ENCODE measurements at places on chromosomes 3 and 15.
A peak's percentile ranks its signal among the peaks of the same experiment; 100 is the strongest.

DNA sequence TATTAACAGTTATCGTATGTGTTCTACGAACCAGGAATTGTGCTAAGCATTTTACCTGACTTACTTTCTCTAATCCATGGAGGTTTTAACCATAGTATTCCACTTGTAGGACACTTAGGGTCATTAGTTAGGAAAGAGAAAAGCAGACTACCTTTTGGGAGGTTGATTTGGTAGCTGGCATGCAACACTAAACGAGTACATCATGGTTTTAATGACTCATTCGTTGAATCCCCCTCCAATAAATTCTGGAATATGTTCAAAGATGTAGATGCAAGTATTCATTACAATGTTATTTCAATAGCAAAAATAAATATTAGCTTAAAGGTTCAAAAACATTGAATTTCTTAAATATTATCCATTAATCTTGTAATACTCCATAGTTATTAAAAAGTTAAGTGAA lies 162.5 kb downstream of the FMN1 start:
- no peak for DNase-seq

DNA sequence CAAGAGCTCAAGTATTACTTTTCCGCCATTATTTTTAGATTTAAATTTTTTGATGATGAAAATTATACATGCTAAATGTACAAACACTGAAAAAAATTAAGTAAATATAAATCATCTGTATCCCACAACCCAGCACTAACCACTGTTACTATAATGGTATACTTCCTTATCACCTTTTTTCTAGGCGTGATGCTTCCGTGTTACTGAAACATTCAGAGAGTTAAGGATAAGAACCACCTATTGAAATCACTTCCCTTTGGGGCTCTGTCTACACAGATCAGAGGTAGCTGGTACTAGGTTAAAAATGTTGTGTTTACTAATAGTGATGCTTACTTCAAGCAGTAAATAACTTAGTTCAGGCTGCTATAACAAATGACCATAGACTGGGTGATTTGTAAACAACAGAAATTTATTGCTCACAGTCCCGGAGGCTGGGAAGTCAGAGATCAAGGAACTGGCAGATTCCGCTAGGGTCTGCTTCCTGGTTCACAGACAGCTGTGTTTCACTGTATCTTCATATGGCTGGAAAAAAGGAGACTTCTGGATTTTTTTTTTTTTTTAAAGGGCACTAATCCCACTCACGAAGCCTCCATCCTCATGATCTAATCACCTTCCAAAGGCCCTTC lies 6.4 kb downstream of the SNX4 start:
- no peak for DNase-seq

DNA sequence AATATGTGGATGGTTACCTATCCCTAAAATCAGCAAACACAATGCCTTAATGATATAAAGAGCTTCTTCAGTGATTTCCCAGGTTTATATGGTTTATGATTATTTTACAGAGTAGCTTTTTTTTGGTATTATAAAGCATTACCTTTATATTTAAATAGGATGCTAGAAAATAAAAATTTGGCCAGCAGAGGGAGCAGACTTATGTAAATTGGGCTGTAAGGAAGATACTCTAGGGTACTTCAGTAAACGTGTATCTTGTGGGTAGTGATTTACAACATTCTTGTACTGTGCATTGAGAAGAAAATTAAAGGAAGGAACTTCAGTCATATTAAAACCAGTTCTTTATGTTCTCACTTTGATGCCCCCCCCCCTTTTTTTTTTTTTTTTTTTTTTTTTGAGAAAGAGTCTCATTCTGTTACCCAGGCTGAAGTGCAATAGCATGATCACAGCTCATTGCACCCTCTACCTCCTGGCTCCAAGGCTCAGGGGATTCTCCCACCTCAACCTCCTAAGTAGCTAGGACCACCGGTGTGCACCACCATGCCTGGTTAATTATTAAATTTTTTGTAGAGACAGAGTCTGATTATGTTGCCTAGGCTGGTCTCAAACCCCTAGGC lies 167.9 kb downstream of the BBX start:
- DNase-seq: peak; percentile 47

DNA sequence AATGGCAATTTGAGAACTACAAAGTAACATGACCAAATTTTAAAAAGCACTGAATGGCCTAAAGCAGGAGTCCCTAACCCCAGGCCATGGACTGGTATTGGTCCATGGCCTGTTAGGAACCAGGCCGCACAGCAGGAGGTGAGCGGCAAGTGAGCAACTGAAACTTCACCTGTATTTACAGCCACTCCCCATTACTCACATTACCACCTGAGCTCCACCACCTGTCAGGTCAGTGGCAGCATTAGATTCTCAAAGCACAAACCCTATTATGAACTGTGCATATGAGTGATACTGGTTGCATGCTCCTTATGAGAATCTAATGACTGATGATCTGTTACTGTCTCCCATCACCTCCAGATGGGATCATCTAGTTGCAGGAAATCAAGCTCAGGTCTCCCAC lies 48.8 kb downstream of the SENP7 start:
- no peak for DNase-seq

GRCh38 chr3:12267376-12268030 lies 21.4 kb upstream of the PPARG start:
- no peak for DNase-seq

- no peak for DNase-seq
These were observed 39.0 kb downstream of the CYP11A1 start for GRCh38 chr15:74328331-74329056.

DNA sequence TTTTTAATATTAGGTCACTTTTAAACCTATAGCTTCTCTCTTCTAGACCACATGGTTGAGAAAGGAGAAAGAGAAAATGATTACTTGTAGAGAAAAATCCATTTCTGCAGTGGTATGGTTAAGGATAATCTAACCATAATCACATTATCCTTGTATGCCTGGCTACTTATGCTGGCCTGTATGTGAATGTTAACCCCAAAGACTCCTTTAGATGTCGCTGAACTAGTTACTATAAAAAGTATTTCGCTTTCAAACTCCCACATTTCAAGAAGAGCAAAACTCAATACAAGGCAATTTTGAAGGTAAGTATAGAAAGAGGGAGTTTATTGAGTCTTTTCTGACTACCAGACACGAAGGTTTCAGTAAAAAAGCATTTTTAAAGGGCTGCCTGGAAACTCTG lies 2.2 kb downstream of the KCTD6 start:
- DNase-seq: peak; percentile 28

DNA sequence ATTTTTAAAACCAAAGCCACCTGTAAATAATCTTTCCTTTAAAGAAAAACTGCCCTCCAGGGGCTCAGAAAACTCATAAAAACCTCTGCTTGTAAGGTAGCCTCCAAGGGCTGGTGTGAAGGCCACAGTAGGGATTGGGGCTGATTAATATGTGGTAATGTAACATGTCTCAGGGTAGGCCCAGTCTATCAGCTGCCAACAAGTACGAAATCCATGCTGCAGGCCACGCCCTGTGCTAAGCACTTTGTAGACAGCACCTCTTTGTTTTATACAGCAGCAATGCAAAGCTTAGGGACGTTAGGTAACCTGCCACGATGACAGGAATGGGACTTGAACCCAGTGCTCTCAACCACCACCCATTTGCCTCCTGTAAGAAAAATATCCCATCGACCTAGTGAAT lies 65.6 kb upstream of the PRICKLE2 start:
- no peak for DNase-seq

DNA sequence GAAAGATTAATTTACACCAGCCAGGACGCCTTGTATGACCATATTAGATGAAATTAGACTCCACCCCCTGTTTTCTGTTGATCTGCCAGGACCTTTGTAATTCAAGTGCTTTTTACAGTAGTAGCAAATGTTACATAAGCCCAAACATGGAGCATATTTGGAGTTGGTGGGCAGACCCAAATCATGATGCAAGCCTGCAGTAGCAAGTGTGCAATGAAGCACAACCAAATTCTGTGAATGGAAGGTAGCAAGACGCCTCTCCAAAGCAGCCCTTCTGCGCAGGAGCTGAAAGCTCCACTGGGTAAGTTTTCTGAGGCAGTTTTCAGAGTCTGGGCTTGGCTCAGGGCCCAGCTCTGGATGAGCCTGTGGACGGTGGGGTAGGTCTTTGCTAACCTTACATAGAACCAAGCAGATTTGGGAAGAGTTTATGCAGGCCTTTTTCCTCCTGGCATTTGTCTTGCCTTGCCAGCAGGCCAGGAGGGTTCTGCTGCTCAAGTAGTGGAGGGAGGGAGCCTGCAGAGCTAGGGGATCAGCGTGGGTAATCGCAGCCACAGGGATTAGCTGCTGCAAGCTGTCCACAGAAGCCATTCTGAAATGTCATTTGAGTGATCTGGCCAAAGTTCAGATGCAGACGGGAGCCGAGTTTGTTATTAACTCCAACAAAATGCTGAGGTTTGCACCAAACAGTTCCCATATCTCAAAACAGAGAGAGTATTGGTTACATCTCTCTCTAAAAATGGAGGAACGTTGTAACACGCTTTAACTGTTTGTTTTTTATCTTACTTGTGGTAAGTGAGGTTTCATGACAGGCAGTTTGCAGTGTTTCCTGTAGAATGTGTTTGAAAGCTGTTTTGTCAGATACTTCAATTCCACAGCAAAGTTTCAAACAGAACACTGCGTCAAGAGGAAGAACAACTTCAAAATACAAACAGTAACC lies 55.4 kb downstream of the PSMD6 start:
- DNase-seq: no peak

DNA sequence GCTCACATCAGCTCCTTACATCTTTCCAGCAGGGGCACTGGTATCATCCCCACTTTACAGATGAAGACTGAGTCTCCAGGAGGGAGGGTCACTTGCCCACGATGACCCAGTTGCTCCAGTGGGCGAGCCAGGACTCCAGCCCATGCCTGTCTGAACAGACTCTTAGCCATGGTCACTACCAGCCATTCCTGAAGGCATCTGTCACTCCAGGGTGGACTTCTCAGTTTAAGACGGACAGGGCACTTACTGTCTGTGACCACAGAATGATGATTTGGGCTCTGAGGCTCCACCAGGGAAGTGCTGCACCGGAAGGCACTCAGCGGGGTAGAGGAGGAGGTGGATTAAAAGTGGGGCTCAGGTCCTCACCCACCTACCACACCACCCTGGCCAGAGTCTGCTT lies 104.0 kb upstream of the SLC6A6 start:
- no peak for DNase-seq

GRCh38 chr15:101200181-101200580 lies 51.7 kb downstream of the CHSY1 start:
- no peak for DNase-seq

- DNase-seq: peak; percentile 43
These were observed 791 bp downstream of the GYG1 start for GRCh38 chr3:148992027-148992634.
